Peyer's patch (tissue), 4 donors: ENCODE measurements at places on chromosomes 2 and 18. TPM values are rescaled to one million over a fixed set of nuclear protein-coding genes. Genes with fewer than 3 reads are reported as not detected.

The RASGRP3 gene
- 11.8 TPM for total RNA-seq

The MAPRE3 gene
- 6.4 TPM for total RNA-seq

The C2orf49 gene
- total RNA-seq: 83.3 TPM

GRCh38 chr2:2669316-2669715, 338.2 kb upstream of the MYT1L start:
- DNase-seq: peak; percentile 28

- no peak for DNase-seq
Measured at GRCh38 chr18:13516855-13517254, 209.5 kb downstream of the FAM210A start.

DNA sequence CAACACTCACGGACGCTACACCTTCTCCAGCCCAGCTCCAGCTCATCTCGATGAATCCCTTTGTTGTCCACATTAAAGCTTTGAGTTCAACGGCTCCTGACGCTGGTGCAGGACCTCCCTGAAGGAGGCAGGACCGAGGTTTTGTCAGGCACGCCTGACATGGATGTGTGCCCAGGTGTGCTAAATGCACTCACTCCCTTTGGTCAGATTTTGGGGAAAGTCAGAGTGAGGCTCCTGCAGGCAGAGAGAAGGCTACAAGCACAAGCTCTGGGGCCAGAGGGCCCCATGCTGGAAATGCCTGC, 78.6 kb downstream of the NDUFA10 start:
- peak; percentile 26 for DNase-seq

DNA sequence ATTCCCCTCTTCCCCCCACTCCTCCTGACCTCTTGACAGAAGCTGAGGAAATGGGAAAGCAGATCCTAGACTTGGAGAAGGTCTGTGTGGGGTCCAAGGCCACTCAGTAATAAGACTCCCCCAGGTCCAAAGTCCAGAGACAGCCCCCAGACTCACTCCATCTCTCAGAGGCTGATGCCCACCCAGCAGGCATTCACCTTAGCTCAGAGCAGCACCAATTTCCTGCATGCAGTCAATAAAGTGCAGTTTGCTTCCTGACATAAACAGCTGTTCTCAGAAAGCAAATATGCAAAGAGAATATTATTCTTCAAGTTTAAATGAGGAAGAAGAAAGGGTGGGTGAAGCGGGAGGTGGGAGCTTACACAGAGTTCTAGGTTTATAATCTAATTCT, 84.1 kb upstream of the RTN4 start:
- peak; percentile 20 for DNase-seq

- DNase-seq: no peak
Measured at GRCh38 chr18:79952456-79952995, 1.1 kb upstream of the SLC66A2 start.

GRCh38 chr2:74858281-74858680, 24.4 kb downstream of the HK2 start:
- DNase-seq: no peak

GRCh38 chr2:233048569-233049193, 11.5 kb upstream of the INPP5D start:
- no peak for DNase-seq

DNA sequence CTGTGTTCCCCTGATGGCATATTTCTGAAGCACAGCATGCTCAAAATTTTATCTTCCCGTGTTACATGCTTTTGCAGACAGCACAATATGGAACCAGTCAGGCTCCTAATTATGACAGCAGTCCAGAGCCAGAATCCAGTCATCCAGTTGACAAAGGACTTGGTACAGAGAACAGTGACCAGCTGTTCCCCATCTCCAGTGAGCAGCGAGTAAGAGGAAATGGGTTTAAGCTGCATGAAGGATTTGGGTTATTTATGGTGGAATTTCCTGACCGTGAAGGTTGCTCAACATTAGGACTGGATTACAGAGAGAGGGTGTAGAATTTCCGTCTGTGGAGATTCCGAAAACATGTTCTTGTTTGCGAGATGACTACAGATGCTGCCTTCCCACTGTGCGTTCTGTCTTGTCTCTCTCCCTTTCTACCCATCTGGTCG, 24.4 kb downstream of the SGPP2 start:
- DNase-seq: no peak
